ENCODE measurements at places on chromosomes 2 and 18.

- DNase-seq, result no peak
Measured at GRCh38 chr18:70284976-70285620, 3.7 kb upstream of the SOCS6 start.

DNA sequence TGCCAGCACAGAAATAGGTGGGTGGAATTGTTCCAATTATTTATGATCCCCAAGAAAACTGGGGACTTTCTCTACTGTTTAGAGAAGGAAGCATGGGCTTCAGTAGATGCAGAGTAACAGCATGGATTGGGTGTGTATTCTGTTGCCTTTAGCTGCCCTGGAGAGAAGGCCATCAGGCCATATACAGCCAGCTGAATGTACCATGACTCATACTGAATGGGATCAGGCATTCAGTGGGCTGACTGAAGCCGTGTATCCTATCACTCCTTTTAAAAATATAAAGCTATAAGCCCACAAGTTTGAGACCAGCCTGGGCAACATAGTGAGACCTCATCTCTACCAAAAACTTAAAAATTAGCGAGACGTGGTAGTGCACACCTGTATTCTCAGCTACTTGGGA, 16.7 kb upstream of the PLEKHM3 start:
- no peak for DNase-seq

DNA sequence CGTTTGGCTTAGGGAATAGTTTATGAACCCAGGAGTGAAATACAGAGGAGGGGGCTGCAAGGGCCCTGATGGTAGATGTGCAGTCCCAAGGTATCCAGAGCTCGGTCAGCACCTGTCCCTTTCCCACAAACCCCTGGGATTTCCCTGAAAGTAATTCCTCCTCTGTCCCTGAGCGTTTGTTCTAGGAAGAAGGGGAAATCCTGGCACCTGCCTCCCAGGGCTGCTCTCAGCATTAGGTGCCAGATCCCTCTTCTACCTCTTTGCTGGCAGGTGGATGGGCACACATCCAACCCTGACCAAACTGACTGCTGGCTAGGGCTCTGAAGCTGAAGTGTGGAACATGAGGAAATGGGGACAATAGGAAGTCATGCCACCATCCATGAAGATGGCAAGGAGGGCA, 824.0 kb downstream of the SLC4A3 start:
- DNase-seq, result no peak

GRCh38 chr2:234410526-234410925, 86.4 kb downstream of the ARL4C start:
- DNase-seq, result no peak

GRCh38 chr18:39692367-39693015, 2126.9 kb upstream of the CELF4 start:
- DNase-seq, result no peak

- DNase-seq, result no peak
Measured at GRCh38 chr2:173903601-173904394, 61.4 kb downstream of the SP3 start.

GRCh38 chr18:72458271-72458670, 85.9 kb downstream of the CBLN2 start:
- DNase-seq, result no peak

- peak; percentile 39 for DNase-seq
Measured at GRCh38 chr2:46460241-46460921, 19.0 kb upstream of the TMEM247 start.

DNA sequence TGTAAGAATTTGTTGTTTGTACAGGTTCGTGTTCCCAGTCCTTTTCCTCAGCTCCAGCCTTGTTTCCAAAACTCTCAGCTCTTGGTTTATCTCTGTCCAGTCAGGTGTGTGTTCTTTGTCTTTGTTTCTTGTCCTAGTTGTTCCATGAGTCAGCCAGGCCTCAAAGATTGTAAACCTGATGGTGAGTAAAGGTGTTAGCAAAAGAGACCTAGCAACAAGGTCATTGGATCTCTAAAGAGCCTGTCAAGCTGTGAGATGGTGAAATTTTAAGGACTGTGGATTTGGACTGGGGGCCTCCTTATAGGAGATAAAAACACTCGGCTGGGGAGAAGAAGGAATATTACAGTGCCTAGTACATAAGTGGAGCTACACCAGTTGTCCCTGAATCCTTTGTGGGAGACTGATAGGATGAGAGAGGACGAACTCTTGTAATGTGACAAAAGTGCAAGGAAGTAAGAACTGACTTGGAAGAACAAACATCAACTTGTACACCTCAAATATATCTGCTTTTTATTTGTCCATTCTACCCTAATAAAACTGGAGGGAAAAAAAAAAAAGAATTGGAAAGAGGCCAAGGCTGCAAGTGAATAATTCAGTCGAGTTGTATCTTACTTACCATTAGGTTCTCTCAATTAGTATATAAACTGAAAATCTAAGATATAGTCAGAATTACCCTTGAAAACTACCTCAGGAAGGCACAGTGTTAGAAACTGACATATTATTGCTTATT, 37.2 kb downstream of the ITGA6 start:
- peak; percentile 46 for DNase-seq

DNA sequence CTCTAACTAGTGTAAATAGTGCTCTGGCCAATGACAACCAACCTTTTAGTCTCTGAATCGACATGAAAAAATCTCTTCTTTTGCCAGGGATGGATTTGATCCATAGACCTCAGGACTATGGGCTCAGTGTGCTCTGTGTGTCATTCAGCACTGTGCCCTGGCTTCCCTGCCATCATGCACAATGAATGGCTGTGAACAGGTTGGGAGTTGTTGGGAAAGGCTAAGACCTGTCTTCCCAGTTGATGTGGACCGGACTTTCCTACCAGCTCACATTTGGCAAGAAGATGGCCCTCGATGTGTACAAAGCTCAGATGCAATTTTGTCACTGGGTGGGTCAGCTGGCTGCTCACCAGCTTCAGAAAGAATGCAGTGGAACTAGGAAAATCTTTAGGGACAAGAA, 26.0 kb upstream of the ARHGAP25 start:
- no peak for DNase-seq

DNA sequence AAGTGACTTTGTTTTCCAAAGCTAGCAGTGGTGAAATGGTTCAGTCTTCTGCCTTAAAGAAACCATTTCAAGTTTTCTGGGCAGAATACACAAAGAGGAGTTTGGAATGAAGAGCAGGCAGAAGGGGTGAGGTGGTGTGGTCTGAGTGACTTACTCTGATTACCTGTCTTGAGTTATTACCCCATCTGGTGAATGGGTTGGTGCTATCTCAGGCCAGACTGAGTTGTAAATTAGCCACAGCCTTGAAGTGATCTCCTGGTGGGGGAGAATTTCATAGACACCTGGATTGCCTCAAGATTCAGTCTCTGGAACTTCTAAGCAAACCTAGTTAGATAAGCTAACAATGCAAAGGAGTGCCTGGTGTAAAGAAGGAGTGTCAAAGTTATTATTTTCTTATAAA, 983.5 kb upstream of the NXPH2 start:
- no peak for DNase-seq

- DNase-seq, result no peak
Measured at GRCh38 chr2:219299372-219299760, 9.8 kb downstream of the PTPRN start.

DNA sequence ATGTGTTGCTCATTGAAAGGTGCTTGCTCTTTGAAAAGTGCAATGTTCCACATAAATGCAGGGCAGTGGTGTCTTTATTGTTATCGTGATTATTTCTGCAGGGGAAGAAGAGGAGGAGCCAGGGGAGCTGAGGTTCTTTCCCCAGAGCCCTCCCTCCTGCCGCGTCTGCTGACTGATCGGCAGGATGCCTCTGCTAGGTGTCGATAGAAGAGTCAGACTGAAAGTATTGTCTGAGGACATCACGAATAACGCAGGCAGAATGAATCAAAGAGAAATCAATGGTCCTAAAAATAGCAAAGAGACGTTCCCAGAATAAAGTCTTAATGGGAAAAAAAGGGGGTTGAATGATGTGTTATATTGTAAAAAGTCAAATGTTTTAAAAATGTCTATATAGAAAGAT, 47.4 kb upstream of the SIX3 start:
- DNase-seq, result no peak

GRCh38 chr2:128346291-128347170, 27.9 kb upstream of the HS6ST1 start:
- DNase-seq, result no peak

All from lung microvascular endothelial cell (primary cell).